ENCODE measurements at places on chromosomes 3 and 15.
A peak's percentile ranks its signal among the peaks of the same experiment; 100 is the strongest.

- no peak for DNase-seq
Measured at GRCh38 chr3:14795996-14796395, 22.8 kb upstream of the FGD5 start.

DNA sequence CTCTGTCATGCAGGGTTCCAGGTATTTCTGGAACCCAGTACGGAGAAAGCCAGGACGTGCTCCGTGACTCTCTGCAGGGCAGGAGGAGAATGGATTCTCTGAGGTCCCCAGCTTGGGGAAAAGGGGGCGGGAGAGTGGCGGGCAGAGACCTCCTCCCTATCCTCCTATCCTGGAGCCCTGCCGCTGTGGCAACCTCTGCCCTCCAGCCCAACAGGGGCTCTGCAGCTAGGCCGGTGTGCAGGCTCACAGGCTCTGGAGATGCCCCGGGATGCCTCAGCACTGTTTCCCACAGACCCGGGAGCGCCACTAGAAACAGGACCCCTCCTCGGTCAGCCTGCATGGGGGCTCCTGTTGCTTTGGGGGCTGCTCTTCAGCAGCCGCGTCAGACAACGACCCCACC, 43.1 kb downstream of the NUP210 start:
- no peak for DNase-seq

GRCh38 chr15:66849393-66849745, 147.3 kb downstream of the SMAD6 start:
- DNase-seq: no peak

- no peak for DNase-seq
Measured at GRCh38 chr3:10557781-10558373, 52.5 kb upstream of the ATP2B2 start.

DNA sequence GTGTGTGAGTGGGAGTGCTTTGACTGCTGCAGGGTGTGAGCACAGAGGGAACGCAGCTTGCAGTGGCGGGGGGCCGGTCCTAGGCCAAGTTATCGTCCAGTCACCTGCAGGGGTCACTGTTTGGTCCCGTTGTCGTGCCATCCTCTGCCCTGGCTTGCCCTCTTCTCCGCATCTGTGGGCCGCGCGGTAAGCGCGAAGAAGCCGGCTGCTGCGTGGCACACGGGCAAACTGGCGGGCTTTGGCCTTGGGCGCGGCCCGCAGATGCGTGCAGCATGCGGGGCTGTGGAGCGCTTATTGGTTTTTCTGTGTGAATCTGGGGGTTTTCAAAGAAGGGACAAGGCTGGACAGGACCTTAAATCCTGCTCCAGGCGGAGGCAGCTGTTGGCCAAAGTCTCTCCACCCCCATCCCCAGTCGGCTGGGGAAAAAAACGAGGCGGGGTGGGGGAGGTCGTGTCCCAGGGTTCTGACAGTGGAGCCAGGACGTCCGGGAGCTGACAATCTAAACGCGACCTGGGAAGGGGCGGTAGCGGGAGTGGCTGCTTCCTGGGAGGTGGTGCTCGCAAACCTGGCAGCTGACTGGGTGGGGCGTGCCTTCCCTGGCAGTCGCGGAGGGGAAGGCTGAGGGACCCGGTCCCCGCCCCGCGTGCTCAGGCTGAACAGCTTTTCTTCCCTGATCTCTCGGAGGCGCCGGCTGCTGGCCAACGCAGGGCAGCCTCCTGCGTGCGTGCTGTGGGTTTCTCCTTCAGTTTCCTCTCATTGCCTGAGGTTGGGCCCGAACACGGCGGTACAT, 39.7 kb upstream of the VEPH1 start:
- DNase-seq: peak; percentile 20

DNA sequence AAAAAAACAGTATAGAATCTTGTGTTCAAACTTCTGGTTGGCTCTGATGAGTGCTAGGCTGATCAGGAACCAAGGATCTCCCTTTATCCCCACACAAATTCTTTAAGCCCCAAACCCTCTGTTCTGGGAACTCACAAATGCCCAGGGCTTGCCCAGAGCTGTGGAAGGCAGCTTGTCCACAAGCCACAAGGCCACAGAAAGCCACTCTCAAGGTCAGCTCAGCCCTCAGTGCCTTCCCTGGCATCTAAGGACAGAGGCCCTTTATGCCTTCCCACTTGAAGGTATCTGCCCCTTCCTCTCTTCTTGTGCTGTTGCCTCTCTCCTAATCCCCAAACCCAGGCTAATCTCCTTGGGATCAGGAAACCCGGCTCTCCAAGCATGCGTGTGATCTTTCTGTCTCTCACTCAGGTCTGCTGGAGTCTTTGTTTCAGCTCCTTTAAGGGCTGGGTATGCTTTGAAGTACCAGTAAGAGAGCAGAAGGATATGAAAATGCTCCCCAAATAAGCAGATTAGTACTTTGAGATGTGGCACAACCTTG, 145.0 kb upstream of the TRIM42 start:
- no peak for DNase-seq
